ENCODE measurements at places on chromosomes 7 and 10. TPM values are rescaled to one million over a fixed set of nuclear protein-coding genes. Genes with fewer than 3 reads are reported as not detected.

DNA sequence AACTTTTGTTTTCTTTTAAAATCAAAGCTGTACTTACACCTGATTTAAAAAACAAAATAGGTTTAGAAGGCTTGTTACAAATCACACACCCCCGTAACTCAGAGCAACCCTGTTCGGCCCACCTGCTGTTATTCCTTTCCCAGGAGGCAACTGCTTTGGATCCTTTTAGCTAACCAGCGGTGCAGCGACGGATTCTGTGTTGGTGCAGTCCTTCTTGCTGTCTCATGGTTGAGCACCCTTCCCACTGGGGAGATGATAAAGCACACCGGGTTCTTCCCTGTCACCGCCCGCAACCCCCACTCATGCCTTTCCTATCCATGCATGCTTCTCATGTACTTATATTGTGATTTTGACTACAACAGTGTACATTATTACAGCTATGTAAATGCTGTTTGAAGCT lies 24.8 kb upstream of the MKI67 start:
- DNase-seq = no peak

- DNase-seq = no peak
Measured at GRCh38 chr10:93452143-93452542, 30.0 kb downstream of the MYOF start.

DNA sequence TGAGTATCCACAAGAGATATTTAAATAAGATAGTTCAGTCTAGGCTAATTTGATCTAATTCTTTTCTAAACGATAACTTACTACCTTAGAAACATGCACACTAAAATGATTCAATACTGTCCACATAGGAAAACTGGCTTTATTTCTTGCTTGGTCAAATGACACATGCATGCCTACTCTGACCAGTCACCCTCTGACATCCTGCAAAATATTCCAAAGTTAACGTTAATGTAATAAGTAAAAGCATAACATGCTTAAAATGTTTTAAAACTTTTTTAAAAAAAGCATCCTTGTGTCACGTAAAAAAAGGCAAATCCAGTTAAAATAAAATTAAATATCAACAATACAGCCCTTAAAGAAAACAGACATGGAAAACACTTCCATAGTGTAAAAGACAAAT lies 70.2 kb downstream of the UBE2H start:
- DNase-seq = peak; percentile 63

- no peak for DNase-seq
Measured at GRCh38 chr10:78614267-78614666, 454.5 kb upstream of the ZMIZ1 start.

- DNase-seq = no peak
Measured at GRCh38 chr10:47101196-47101595, 190.0 kb downstream of the PTPN20 start.

DNA sequence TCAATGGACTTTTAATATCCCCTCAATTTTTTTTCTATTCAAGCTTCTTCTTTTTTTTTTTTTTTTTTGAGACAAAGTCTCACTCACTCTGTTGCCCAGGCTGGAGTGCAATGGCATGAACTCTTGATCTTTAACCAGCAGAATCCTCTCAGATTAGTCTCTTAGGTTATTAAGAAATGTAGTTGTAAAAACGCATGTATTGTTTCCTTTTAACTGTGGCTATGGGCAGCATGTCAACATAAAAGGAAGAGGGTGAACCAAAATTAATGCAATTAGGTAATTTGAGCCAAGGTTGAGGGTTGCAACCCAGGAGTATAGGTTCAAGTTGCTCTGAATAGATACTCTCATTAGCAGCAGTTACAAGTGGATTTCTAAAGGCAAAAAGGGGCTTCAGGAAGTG lies 4.3 kb upstream of the GSTO1 start:
- DNase-seq = no peak

- DNase-seq = no peak
Measured at GRCh38 chr7:19972876-19973275, 199.5 kb upstream of the TMEM196 start.

GRCh38 chr7:112462236-112462635 lies 12.0 kb downstream of the IFRD1 start:
- DNase-seq = peak; percentile 68

- no peak for DNase-seq
Measured at GRCh38 chr10:104144931-104145330, 23.0 kb downstream of the SFR1 start.

DNA sequence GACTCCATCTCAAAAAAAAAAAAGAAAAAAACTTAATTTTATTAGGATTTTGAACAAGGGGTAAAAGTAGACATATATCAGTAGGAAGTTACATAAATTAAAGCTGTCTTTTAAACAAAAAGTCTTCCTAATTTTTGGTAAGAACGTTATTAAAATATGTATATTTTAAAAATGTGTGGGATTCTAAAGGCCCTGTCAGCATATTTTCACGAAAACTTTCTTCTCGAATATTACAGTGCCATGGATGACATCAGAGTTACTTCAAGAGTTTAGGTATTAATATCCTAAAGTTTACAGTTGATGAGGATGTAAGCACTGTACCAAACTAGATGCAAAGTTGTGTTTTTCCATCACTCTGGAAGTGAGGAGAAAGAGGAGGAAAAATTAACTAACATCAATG lies 820.8 kb downstream of the PCDH15 start:
- no peak for DNase-seq

- DNase-seq = no peak
Measured at GRCh38 chr10:86360657-86361056, 5.9 kb downstream of the GRID1 start.

DNA sequence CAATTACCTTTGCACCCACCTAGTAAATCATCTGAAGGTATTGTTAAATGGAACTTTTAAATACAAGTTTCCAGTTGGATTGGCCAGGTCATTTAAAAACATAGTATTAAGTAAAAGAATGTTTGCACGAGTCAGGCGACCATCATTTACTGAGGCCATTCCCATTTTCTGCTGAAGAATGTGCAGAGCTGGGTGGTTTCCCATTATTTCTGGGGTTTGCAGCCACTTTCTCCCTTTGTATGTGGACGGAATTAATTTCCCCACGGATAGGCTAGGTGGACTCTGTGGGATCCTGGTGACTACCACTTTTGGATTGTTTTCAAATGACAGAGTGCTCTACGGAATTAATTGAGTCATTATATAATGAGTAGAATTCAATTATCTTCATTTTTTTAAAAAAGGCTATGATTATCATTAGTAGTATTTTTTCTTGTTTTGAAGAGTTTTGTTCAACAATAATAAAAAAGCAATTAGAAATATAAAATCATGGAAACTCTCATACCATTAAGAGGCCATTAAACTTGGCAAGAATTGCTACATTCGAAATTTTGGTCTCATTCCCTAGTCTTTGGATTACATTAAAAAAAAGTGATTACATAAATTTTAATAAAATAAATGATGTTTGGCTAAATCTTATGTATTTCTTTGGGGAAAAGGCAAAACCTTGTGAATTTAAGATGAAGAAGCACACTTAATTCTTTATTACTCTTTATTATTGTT lies 120.4 kb upstream of the FZD8 start:
- no peak for DNase-seq

- DNase-seq = no peak
Measured at GRCh38 chr10:34576797-34577196, 238.3 kb downstream of the PARD3 start.

GRCh38 chr7:12809476-12809875 lies 122.0 kb downstream of the ARL4A start:
- no peak for DNase-seq

DNA sequence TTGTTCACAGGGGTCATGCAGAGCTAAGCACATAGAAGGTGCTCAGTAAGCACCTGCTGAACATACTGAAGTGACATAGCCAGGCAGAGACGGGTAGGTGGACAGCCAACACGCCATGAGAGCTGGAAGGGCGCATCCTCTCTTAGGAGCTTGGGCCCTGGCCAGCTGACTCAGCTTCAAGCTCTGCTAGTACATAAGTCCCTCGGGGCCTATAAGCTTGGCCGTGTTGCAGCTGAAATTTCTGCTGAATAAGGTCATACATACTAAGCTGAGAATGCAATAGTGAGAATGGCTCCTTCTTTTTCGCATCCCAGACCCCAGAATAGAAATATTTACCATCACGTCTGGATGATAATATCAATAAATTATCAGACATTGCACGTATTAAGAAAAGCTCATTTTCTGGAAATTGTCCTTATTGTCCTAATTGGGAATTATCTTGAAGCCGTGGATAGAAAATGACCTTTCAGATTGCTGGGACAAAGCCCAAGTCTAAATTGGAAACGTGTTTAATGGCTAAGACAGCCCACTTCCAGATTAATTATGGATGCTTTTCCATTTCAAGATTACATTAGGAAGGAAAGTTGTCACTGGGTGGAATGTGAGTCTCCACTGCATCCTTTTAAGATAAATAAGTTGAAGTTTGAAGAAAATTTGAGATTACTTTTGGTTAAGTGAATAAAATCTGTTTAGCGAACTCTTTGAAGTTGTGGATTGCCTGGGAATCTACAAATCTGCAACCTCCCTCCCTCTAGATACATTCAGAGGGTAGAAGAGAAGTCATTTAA lies 287.1 kb upstream of the C7orf33 start:
- DNase-seq = peak; percentile 15

- no peak for DNase-seq
Measured at GRCh38 chr10:35208949-35209613, 82.4 kb downstream of the CREM start.

DNA sequence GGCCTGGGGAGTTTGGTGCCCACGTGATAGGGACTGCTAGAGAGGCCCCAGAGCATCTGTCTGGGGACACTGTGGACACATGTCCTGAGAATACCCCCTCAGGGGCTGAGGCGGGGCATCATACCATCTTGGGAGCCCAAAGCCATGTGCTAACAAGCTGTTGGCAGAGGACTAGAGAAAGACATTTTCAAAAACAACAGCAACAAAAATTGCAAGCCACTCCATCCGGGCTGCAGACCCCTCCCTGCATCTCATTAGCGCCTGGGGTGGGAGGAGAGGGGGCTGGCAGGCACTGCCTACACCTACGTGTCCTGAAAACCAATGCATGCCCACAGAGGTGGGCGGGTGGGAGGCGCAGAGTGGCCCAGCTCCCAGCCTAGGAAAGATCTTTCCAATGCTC lies 507.4 kb upstream of the PODXL start:
- no peak for DNase-seq

- no peak for DNase-seq
Measured at GRCh38 chr7:128726059-128726736, 13.0 kb upstream of the CALU start.

DNA sequence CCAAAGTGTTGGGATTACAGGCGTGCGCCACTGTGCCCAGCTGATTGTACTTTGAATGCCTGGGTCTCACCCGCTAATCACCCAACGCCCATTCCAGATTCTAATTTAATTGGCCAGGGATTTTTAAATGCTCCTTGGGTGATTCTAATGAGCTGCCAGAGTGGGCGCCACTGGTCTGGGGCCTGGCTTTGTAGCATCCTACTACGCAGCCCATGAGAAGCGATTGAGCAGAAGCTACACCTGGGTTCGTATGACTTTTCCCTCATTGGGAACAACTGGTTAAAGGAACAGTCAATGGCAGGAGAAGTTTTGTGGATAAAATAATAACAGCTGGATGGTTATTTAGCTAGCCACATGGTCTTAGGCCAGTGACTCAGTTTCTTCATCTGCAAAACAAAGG lies 108.0 kb downstream of the SPAG6 start:
- DNase-seq = no peak

- DNase-seq = no peak
Measured at GRCh38 chr10:72069751-72070526, 18.4 kb downstream of the SPOCK2 start.

GRCh38 chr10:106712988-106713387 lies 451.5 kb downstream of the SORCS1 start:
- DNase-seq = no peak

- no peak for DNase-seq
Measured at GRCh38 chr7:87199241-87199640, 20.3 kb downstream of the TMEM243 start.

GRCh38 chr10:124565565-124566221 lies 104.1 kb downstream of the LHPP start:
- DNase-seq = no peak

- DNase-seq = no peak
Measured at GRCh38 chr7:90229682-90230081, 15.3 kb upstream of the CFAP69 start.

DNA sequence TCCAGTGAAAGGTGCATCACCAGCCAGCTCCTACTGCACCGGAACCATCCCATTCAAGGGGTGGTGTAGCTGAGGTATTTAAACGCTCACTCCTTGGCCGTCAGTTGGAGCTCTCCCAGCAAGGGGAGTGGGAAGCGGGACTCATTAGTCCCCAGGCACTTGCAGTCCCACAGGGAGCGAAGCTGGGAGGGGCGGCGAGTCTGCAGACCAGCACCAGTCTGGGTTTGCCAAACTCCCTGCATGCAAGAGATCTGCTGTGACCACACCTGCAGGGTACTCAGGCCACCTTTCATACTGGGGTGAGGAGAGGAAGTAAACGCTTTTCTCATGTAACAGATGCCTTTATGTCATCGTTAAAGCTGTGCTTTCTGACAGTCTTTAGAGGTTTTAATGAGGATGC lies 187.9 kb downstream of the PTPRN2 start:
- DNase-seq = no peak

GRCh38 chr10:74854610-74855009 lies 28.2 kb downstream of the KAT6B start:
- DNase-seq = no peak

- no peak for DNase-seq
Measured at GRCh38 chr7:29065181-29065857, 81.0 kb downstream of the CPVL start.

DNA sequence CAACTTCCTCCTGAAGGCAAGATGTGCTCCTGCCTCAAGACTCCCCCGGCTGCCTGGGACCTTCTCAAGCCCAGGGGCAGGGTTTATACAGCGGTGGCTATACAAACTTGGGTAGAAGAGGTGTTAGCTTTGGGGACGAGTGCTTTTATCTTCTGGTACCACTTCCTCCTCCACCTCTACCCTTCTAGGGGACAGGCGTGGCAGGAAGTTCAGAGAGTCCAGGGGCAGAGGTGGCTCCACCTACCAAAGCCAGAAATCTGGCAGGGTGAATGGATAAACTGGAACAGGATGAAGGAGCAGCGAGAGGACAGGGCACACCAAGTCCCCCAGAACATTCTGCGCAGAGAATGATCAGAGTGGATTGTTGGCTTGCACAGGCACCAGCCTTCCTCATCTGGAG lies 24.0 kb upstream of the TM9SF3 start:
- DNase-seq = no peak

GRCh38 chr10:7826971-7827370 lies 8.7 kb downstream of the TAF3 start:
- peak; percentile 38 for DNase-seq

RAPGEF5 gene
- 1.1 TPM for total RNA-seq

MMD2 gene
- total RNA-seq = not detected

ICA1 gene
- not detected for total RNA-seq

NPFFR1 gene
- not detected for total RNA-seq

NRP1 gene
- total RNA-seq = 168 TPM

INMT gene
- total RNA-seq = not detected

CAV2 gene
- 157 TPM for total RNA-seq

ZNF746 gene
- 18.2 TPM for total RNA-seq

WNT8B gene
- not detected for total RNA-seq

CPED1 gene
- total RNA-seq = 112 TPM

ATP5F1C gene
- total RNA-seq = 340 TPM

ANKRD22 gene
- not detected for total RNA-seq

UPK3BL2 gene
- total RNA-seq = 9.8 TPM

SLC13A1 gene
- total RNA-seq = not detected

TRIM74 gene
- not detected for total RNA-seq

SAMD9 gene
- total RNA-seq = 17.6 TPM

Measured in HFFc6 (cell line).